Mucosa of descending colon (tissue), 3 donors: ENCODE measurements at places on chromosomes 6 and 20. TPM values are rescaled to one million over a fixed set of nuclear protein-coding genes. Genes with fewer than 3 reads are reported as not detected.
A peak's percentile ranks its signal among the peaks of the same experiment; 100 is the strongest.

The MRPS18B gene
- 51.1 TPM for total RNA-seq

The GPLD1 gene
- total RNA-seq: 5.8 TPM

The SRXN1 gene
- 11.7 TPM for total RNA-seq

The TFEB gene
- 44.5 TPM for total RNA-seq

The CALHM5 gene
- total RNA-seq: 0.72 TPM

The GNAS-AS1 gene
- total RNA-seq: 1.0 TPM

GRCh38 chr20:37911838-37912281, 8.9 kb downstream of the VSTM2L start:
- DNase-seq: peak; percentile 23

DNA sequence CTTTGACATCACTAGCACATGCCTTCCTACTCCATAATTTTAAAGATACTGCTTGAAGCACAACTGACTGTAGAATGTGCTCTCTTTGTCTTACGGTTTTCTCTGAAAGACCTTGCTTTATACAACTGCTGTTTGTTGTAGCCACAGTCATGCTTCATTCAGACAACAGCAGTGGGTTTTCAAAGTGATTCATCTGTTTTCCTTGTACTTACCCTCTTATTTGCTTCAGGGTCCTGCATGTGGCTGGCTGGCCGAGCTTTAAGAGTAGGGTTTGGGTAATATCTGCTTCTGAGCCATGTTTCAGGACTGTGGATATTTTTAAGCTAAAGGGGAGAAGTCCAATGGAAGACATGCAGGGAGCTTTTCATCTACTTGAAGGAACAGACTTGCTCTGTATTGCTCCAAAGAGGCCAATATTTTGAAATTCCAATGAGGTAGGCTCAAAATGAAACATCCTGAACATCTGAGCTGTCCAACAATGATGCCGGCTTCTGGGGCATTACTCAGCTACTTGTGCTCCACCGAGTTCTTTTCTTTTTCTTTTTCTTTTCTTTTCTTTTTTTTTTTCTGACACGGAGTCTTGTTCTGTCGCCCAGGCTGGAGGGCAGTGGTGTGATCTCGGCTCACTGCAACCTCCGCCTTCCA, 160.2 kb upstream of the SGK1 start:
- no peak for DNase-seq

DNA sequence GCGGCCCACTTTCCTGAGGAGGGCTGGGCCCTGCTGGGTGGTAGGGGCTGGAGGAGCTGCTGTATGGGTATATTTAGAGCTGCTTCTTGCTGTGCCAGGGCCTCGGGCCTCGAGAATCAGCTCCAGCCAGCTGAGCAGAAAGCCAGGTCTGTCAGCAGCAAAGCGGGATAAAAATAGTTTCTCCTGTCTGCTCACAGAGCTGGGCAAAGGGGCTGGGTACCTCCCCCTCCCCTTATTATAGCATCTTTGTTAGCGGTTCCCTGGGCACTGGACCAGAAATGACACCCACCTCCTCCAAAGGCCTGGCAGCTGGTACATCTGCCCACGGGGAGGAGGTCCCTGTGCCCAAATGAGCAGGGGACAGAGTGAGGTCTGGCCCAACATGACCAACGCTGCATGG, 6.0 kb downstream of the SCRT2 start:
- DNase-seq: no peak

- peak; percentile 89 for DNase-seq
These were observed 623 bp upstream of the MRPS26 start for GRCh38 chr20:3045042-3045815.

DNA sequence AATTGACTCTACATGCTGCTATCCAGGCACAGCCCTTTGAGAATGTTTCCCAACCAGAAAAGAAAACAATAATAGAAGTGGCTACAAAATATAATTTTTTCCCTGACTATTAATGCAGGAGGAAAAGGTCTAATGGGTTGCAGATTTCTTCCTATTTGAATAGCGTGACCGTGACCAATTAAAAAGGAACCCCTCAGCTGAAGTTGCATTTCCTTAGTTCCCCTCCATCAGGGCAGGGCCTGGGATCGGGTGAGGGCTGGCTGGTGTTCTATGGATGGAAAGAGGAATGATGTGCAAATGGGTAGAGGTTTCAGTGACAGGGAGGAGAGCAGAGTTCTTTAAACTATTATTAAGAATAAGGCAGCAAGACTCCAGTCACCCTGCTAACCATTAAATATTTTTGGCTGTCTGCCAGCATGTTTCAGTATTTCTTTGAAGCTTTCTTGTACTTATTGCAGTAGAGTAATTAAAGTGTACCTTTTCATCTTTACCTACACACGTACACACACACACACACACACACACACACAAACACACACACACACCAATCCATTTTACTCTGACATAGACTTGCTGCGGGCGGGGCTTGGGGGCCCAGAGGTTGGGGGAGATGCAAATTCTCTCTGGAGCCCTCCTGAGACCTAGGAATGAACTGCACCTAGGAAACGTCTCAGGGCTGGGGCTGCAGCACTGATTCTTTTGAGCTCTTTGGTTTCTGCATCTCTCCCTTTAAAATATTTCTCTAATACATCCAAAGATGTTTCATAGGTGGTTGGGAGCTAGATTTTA, 154.8 kb upstream of the SLC35B3 start:
- DNase-seq: no peak

GRCh38 chr20:52958211-52958610, 13.9 kb upstream of the TSHZ2 start:
- no peak for DNase-seq

DNA sequence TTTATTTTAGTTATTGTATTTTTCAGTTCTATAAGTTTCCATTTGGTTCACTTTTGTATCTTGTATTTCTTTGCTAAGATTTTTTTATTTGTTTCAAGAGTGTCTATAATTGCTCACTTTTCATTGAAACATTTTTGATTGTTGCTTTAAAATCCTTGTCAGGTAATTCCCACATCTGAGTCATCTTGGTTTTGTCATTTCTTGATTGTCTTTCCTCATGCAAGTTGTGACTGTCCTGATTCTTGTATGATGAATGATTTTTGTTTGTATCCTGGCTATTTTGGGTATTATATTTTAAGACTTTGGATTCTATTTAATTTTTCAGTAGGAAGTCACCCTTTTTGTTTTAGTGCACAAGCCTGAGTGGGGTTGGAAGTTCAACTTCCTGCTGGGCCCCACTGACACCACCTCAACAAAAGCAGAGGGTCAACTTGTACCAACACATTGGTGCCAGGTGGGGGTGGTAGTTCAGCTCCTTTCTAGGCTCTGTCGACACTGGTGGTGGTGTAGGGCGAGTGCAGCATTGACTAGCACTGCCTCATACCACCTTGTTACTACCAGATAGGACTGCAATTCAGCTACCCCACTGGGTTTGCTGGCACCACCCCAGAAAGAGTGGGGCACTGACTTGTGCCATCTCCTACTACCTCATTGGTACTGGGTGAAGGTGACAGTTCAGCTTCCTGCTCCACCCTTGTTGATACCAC, 8.8 kb downstream of the RSPH3 start:
- DNase-seq: no peak

DNA sequence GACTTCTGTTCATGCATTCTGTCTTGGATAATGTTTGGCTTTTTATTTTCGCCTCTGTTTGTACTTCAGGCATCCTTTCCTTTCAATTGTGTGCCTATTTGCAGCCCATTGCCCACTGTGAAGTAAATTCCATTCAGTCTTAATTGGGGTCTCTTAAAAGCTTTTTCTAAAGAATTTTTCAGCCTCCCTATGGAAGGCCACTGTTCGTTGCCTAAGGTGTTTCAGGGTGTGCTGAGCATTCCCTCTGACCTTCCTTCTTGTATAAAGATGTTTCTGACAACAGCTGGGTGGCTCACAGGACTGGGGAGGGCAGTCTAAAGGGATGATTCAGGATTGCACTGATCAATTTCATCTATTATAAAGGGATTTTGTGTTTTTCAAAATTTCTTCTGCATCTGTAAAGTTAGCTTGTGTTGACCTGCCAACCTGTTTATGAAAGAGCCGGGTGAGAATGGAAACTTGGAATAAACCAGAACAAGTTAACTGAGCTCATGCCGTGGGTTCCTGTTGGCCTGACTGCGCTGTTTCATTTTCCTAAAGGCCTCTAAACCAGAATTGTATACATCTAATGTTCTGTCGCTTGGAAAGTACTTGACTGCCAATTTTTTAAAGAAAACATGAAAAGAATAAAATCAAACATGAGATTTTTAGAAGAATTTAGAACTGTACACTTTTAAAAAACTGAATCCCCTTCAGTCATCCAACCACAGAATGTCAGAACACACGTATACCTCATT, 14.3 kb downstream of the PHACTR2 start:
- DNase-seq: no peak

DNA sequence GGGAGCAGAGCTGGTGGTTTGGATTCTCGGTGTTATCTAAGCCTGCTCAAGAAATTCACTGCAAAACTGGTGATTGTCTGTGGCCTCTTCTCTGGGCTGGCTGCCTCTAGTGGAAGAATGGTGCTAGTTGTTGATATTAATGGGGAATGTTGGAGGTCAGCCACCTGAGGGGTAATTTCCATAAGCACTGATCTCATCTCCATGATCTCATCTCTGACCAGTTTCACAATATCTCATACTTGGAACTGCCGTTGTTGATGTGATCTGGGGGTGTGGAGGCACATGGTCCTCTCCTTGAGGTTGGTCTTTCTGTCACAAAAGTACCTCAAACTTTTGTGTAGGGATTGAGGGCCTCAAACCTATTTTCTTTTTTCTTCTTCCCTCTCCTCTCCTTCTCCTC, 102.6 kb downstream of the CD109 start:
- no peak for DNase-seq

- DNase-seq: no peak
These were observed 5.0 kb upstream of the CD40 start for GRCh38 chr20:46113113-46113470.

DNA sequence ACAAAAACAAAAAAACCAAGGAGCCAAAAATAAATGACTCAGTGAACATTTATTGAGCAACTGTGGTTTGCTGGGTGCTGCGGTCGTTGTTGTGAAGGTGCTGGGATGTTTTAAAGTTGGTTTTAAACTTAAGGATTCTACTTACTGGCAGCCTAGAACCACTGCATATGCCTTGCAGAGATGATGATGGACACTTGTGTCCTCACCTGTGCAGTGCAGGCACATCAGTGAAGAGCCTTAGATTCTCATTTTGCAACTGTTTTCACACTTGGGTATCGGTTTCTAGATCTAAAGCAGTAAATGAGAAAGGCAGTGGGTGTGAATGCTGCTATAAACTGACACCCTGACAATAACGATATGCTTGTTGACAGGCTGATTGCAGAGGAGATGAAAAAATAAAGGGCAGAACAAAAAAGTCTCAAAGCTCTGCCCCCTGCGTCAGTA, 68.8 kb downstream of the UTRN start:
- no peak for DNase-seq

- DNase-seq: no peak
These were observed 84.9 kb downstream of the MMS22L start for GRCh38 chr6:97198046-97198565.

DNA sequence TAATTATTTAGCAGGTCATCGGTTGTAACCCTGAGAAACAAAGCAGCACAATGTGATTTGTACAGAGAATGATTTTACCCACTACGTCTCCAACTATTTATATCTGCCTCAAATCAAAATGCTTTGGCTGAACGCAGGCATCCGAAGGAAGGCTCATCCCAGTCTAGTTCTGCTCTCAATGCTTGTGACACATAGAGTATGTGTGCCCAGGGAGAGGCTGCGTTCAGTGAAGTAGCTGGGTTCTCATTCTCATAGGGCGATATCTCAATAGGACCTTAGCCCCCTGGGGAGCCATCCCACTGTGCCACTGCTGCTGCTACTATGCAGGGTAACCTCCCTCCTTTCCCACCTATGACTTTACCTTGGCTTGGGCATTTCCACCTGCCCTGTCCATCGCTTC, 407 bp downstream of the GABRR2 start:
- DNase-seq: no peak

DNA sequence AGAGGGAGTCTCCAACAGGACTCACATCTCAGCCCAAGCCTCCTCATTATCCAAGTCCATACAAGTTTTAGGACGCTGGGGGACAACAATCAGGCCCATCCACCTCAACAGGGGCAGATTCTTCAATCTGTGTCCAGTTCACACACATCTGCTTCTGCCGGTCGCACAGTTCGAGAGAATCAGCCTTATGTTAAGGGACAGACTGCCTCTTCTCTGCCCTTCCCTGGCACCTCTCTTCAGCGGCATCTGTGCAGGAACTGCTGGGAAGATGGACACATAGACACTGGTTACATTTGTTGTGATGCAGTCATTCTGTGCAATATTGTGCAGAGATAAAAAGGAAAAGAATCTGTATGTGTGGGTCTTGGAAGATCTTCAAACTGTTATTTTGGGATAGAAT, 21.0 kb downstream of the ULBP1 start:
- DNase-seq: no peak

- DNase-seq: no peak
These were observed 816.5 kb upstream of the GJE1 start for GRCh38 chr6:141316236-141316635.

DNA sequence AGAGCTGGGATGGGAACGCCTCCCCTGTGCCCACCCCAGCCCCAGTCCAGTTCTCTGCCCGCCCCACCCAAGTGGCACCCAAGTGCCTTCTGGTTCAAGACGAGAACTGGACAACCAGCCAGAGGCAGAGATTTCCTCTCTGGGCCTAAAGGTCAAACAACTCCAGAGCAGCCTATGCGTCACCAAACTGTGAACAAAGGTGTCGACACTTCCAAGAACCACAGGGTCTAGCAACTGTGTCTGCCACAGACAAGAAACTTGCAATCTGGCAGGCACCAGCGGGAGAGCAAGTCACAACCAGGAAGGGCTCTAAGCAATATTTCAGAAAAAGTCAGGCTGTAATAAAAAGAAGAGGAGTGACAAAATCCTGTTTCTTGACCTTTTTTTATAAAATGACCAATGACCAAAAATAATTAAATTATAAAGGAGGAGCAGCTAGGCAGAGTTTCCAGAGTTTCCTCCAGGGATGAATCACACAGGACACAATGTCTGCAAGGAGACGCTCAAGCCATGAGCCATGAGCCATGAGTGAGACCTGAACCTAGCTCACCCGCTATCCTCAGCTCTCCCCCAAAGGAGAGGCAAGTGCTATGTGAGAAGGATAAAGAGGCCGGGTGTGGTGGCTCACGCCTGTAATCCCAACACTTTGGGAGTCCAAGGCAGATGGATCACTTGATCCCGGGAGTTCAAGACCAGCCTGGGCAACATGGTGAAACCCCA, 11.1 kb downstream of the EDEM2 start:
- DNase-seq: no peak

DNA sequence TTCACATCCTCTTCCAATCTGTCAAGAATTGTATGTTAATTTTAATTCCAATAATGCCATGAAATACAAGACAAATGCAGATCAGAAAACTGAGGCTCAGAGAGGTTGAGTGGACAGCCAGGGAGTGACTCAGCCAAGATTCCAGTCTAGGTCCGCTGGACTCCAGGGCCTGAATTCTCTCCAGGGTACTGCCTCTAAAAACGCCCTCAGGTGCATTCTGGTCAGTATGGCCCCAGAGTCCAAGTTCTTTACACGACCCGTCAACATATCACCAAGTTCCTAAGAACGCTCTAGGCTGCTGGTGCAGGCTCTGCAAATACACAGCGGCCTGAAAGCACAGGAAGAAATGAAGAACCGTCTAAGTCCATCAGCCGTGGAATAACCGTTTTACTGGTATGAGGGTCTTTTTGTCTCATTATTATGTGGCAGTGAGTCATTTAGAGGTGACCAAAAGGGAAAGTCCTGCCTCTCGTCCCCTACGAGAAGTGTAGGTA, 709 bp upstream of the ASXL1 start:
- DNase-seq: no peak

- DNase-seq: no peak
These were observed 333.5 kb downstream of the RNGTT start for GRCh38 chr6:88629838-88630494.
